ENCODE measurements at places on chromosomes 7 and 10.

GRCh38 chr7:24601600-24601999 lies 28.3 kb downstream of the PALS2 start:
- DNase-seq, result no peak

DNA sequence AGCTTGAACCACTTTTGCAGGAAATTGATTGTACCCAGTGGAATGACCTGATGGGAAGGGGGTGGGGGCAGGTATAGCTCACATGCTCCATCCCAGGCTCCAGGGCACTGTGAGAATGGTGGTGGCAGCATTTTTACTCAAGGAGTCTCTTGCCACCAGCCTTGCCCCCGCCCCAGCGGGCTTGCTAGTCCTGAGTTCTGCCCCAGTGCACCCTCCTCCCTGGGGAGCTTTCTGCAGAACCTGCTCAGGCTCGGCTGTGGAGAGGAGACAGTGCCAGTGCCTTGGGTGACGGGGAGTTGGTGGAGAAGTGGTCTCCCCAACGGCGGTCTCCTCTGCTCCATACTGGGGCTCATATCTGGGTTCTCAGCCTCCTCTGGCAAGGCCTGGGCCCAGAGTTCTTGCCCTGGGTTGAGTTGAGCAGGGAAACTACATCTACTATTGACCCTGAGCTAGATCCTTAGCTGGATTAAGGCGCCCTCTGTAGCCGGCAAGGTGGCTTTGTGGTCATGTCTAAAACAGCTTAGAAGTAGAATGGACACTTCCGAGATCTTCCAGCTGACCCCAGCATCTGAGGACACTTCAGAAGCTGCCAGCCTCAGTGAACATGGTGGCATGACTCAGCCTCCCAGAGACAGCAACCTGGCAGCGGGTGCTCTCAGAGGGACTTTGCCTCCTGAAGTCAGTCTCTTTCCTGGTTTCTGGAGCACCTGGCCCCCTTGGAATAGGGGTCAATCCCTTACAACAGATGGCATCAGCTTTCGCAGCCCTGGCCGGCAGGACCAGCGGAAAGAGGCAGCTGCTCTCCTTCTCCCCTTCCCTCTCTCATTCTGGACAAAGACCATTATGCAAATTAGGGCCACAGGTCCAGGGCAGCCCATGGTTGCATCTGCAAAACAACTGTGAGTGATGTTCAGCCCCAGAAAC lies 363.4 kb upstream of the MKI67 start:
- no peak for DNase-seq

DNA sequence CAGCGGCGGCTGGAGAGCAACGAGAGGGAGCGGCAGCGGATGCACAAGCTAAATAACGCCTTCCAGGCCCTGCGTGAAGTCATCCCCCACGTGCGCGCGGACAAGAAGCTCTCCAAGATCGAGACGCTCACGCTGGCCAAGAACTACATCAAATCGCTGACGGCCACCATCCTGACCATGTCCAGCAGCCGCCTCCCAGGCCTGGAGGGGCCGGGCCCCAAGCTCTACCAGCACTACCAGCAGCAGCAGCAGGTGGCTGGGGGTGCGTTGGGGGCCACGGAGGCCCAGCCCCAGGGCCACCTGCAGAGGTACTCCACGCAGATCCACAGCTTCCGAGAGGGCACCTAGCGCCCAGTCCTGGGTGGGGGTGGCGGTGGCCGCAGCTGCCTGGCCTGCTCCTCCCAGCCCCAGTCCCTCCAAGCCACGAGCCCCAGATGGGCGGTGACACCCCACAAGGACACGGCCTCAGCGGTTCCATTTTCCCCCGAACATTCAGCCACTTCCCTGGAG lies 1.3 kb downstream of the BHLHA15 start:
- DNase-seq, result no peak

DNA sequence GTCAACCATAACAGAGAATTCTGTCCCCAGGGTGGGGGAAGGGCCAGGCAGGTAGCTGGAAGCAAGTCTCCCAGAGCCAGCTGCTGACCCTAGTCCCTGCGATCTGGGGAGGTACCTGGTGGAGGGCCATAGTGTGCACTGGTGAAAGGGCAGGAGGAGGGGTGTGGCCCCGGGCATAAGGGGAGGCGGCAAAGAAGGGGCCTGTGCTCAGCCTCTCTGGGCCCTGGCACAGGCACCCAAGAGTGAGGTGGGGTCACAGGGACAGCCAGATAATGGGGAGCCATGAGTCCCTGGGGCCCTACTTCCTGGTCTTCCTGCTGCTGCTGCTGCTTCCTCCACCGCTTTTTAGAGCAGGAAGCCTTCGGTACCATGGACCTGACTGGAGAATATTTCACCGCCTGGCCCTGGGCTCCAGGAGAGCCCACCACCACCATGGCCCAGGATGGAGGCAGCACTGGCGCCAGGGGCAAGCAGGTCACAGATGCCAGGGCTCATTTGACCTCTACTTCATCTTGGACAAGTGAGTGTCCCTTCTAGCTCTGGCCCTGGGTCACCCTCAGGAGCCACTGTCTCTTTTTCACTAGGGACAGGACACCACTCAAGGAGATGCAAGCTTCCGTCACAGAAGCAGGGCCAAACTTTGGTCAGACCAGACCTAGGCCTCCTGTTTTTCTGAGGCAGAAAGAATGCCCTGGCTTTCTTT lies at the start of gene ANTXRL:
Gene ANTXRL, plus strand, starts transcription at position 7 of the 703 bp plus-strand sequence. Its CDS starts 266 bp downstream, at position 273.
- no peak for DNase-seq

DNA sequence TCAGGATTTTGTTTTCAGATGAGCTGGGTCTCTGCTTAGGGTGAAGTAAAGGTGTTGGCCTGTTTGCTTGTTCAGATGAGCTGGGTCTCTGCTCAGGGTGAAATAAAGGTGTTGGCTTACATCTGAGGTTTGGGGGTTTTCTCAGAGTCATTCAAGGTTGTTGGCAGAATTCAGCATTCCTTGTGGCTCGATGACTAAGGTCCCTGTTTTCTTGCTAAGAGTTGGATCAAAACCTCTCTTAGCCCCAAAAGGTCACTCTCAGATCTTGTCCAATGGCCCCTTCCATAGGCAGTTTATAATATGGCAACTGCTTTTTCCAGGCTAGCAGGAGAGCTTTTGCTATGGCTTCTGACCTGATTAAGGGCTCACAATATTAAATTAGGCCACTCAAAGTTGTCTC lies 106.6 kb downstream of the ADAM22 start:
- DNase-seq, result no peak

- DNase-seq, result no peak
Measured at GRCh38 chr7:141715018-141715417, 6.9 kb downstream of the WEE2 start.

GRCh38 chr10:79331226-79331625 lies 16.0 kb upstream of the PPIF start:
- no peak for DNase-seq

- DNase-seq, result no peak
Measured at GRCh38 chr7:77866786-77867536, 68.4 kb downstream of the PHTF2 start.

DNA sequence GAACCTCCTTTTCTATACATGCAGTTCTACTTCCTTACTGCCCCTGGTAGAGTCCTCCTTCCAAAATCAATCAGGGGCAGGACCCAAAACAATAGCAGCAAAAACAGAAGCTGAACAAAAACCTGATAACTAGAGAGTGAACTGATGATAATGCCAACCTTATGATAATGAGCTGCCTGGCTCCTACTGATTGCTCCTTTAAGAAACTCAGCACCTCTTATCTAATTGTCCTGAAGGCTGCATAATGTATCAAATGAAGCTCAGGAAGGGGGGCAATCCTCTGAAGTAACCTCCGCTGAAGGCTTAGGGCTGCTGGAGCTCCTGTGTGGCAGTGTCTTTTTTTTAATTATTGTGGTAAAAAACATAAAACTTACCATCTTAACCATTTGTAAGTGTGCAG lies 257.0 kb downstream of the PHTF2 start:
- no peak for DNase-seq

DNA sequence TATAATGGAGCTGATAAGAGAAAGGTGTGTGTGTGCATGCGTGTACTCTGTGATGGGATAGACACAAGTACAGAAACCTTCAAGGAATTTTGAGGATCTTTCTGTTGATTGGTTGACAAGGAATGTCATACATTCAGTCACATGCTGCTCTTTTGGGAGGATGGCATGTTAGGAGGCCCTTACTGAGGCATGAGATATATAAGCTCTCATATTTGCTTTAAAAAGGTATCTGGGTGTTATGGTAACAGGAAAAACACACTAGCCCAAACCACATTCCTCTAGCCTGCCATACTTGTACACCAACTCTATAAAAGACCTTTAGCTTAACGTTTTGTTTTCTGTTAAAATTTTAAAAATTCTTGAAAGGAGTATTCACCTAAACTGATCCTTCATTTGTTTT lies 72.5 kb upstream of the EGFR start:
- no peak for DNase-seq

- no peak for DNase-seq
Measured at GRCh38 chr7:1055956-1056784, 11.8 kb downstream of the GPR146 start.

DNA sequence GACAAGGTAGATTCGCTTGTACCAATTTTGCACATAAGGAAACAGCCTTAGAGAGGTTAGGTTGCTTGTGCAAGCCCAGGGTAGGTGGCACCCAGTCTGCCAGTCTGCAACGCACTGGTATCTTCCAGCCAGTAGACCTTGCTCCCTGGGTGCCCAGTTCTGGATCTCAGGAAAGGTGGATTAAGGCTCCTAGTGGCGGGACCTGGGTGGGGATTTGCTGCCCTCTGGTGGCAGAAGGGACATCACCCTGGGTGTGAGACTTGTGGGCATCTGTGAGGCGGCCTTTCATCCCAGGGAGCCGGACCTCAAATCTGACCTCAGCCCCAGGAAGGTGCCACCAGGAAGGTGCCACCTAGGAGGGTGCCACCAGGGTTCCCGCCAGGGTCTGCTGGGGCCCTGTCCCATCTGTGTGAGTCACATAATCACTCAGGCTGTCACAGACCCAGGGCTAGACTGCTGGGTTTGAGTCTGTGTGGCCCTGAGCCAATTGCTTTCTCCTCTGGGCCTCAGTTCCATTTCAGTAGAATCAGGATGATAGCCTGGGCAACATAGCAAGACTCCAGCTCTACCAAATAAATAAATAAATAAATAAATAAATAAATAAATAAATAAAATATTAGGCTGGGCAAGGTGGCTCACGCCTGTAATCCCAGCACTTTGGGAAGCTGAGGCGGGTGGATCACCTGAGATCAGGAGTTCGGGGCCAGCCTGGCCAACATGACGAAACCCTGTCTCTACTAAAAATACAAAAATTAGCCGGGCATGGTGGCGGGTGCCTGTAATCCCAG lies 5.3 kb upstream of the PRKRIP1 start:
- peak; percentile 38 for DNase-seq

- no peak for DNase-seq
Measured at GRCh38 chr10:110710621-110711020, 66.5 kb downstream of the RBM20 start.

GRCh38 chr7:136058546-136058945 lies 81.4 kb upstream of the MTPN start:
- no peak for DNase-seq

DNA sequence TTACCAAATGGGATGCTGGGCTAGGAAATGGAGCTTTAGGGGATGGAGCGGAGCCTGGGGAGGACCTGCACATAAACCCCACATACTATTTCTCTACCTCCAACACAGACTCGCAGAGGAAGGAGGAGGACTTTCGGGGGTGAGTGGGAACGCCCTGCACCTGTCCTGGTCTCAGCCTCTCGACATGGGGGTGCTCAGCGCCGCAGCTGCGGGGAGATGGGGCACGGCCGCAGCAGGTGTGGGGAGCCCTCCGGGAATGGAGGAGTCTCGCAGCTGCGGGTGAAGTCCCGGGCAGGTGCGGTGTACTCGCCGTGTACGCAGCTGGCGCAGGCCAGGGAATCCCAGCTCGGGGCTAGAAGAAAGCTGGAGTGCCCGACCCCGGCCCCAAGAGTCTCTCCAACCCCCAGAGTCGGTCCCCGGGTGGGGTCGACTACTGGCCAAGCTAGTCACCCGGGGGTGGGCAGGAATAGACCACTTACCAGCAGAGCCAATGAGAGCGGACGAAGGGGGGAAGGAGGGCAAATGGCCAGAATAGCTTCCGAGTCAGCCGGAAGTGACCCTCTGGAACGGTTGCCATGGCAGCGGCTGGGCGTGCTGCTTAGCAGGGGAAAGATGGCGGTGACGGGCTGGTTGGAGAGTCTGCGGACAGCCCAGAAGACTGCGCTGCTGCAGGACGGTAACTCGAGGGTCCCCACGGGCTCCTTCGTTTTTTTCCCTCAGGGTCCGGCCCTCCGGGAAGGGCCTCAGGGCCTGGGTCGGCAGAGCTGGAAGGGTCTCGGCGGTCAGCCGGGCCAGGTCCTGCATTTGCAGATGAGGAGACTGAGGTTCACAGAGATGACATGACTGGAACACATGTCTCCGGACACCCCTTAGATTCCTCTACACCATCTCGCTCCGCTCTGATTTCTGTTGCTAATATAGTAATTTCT lies at the start of the genes DPCD and POLL:
Gene DPCD, plus strand, starts transcription at position 597 of the 929 bp plus-strand sequence. Its CDS starts 16 bp downstream, at position 613.
Gene POLL, minus strand, starts transcription at position 533 of the 929 bp plus-strand sequence. CDS start 897 bp downstream, outside the sequence.
- DNase-seq, result peak; percentile 63

- DNase-seq, result no peak
Measured at GRCh38 chr7:118026791-118027190, 153.6 kb upstream of the CTTNBP2 start.

- no peak for DNase-seq
Measured at GRCh38 chr10:110035070-110035921, 27.5 kb downstream of the ADD3 start.

- DNase-seq, result no peak
Measured at GRCh38 chr10:43166880-43167497, 28.7 kb downstream of the CSGALNACT2 start.

DNA sequence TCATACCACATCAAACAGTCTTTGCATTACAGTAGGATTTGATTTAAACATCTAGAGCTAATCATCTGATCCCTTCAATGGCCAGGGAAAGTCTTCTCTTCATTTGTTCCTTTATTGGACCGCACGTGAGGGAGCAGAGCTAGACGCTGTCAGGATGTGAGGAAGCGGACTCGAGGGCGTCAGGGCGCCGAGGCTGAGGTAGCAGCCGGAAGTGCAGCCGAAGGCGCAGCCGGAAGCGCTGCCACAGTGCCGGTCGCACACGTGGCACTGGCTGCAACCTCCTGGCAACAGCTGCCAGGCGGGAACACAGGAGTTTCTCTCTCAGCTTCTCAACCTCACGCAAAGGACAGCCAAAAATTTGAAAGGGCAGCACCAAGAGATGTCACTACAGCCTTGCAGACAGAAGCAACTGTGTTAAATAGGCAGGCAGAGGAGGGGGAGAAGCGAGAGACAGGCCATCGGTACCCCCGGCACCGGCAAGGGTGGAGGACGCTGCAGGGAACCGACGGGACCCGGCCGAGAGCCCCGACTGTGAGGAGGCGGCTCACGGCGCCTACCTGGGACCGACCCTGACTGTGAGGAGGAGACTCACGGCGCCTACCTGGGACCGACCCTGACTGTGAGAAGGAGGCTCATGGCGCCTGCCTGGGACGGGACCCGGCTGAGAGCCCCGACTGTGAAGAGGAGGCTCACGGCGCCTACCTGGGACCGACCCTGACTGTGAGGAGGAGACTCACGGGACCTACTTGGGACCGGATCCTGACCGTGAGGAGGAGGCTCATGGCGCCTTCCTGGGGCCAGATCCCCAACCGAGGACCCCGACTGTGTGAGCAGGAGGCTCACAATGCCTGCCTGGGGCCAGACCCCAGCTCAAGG lies 32.3 kb downstream of the VIPR2 start:
- DNase-seq, result no peak

Measured in NCI-H187 (cell line).